ENCODE measurements at places on chromosomes 4 and X.
A peak's percentile ranks its signal among the peaks of the same experiment; 100 is the strongest.

DNA sequence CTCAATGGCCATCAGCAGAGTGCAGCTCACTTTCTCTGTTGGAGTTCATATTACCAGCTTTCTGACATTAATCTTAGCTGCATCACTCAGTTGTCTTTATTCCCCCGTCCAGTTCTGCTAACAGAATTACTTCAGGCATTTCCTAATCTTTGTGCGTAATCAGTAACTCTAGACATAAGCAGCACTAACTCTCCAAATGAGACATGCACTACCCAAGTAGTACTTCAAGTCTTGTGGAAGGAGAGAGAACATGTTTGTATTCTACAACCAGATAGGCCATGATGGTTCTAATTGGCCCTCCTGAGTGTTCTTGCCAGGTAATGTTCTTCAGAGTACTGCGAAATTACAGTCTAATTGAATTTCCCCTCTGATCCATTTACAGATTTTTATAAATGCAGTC is 448.5 kb upstream of the RPS6KA3 start:
- DNase-seq: no peak

GRCh38 chr4:88353324-88353723 is 25.3 kb upstream of the HERC6 start:
- DNase-seq: no peak

DNA sequence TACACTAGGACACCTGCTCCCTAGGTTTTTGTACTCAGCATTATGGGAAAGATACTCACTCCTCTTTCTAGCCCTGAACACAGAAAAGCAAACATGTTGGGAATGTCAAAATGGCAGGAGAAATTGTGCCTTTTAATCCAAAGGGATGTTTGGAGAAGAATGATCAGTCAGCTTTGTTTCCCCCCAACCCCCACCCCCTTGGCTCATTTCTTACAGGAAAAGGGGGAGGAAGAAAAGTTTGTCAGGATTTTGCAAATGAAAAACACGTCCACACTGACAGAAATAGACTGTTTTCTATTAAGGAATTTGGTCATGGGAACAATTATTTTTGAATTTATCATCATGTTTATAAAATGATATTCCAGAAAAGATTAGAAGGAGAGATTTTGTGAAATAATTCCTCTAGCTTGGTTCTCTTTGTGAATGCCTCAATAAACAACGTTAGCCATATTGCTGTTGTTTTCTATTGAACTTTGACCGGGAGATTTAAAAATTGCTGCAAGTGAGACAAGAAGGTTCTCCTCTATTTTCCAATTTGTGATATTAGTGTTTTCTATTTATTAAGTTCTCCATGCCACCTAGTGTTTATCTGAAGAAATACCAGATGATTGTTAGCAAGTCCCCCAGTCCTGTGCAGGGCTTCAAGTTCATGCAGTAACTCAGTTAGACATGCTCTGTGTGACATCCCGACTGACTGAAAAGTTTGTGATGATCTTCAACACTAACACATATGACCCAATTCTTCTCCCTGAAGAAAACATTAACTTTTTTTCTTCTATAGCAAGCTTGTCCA is 31.3 kb upstream of the TFDP3 start:
- DNase-seq: peak; percentile 24

GRCh38 chr4:168220893-168221292 is 97.7 kb downstream of the DDX60 start:
- peak; percentile 25 for DNase-seq

DNA sequence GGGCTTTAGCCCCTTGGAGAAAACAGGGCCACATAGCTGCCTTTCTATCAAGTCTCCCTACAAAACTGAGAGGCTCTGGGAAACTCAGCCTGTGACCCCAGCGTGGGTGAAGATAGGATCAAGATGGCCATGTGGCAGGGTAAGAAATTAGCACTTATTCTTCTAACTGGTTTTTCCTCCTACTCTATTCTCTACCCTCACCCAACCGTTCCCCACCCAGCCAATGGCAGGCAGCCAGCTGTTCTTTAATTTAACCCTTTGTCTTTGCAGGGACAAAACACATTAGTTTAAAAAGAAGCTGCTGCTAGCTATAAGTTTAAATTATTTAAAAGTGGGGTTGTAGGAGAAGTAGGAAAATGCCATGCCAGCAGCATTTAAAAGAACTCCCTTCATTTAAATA is 2.8 kb downstream of the CLCN5 start:
- no peak for DNase-seq

DNA sequence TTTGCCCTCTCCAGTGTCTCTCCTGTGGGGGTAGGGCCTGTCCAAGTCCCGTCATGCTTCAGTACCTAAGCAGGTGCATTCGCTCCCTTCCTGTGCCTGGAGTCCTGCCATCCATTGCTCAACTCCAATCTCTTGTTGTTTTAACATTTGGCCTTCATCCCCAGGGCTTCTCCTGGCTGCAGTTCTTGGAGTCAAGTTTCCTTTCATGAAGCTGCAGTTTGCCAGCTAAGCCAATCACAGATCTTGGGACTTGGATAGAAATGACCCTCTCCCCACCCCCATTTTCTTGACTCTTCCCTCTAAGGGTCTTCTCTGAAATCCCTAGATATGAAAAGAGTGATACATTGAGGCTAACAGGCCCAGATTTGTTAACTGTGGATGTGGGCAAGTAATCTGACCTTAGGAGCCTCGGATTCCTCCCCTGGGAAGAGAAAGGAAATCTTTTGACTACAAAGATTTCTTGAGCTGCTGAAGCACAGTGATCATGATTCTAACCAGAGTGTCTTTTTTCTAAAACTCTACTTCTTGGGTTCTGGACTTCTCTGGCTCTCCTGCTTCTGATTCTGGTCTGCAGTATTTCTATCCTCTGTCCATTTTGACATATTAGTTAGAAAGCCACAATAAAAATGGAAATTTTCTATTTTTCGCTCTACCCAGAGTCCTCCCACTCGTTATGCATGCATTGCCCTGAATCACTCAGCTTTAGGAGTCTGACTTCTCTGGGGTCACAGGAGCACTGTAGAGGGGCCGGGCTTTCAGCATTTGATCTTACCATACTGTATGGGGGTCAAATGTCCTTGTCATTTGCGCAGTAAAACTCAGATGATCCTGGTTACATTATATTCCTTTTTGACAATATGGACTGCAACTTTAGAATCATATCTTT is 61.0 kb downstream of the CHRNA9 start:
- no peak for DNase-seq

All from NCI-H1417 (cell line).